ENCODE measurements at places on chromosomes 6 and 20. TPM values are rescaled to one million over a fixed set of nuclear protein-coding genes. Genes with fewer than 3 reads are reported as not detected.

FHL5 gene
- not detected for total RNA-seq

C4A gene
- 1.0 TPM for total RNA-seq

PRRT1 gene
- not detected for total RNA-seq

SSTR4 gene
- not detected for total RNA-seq

MYL9 gene
- 0.34 TPM for total RNA-seq

SDHAF4 gene
- total RNA-seq = 5.2 TPM

SLC22A23 gene
- 53.5 TPM for total RNA-seq

CAP2 gene
- 0.33 TPM for total RNA-seq

CASS4 gene
- 0.22 TPM for total RNA-seq

HDGFL1 gene
- total RNA-seq = not detected

ZNF311 gene
- total RNA-seq = 0.17 TPM

TMEM239 gene
- not detected for total RNA-seq

SLC26A8 gene
- not detected for total RNA-seq

HLA-B gene
- 346 TPM for total RNA-seq

ARFGEF3 gene
- 1.7 TPM for total RNA-seq

RBPJL gene
- total RNA-seq = not detected

TMEM170B gene
- 1.6 TPM for total RNA-seq

CST7 gene
- total RNA-seq = not detected

TNF gene
- total RNA-seq = not detected

THBD gene
- total RNA-seq = 7.2 TPM

ATP9A gene
- total RNA-seq = 60.3 TPM

EPPIN gene
- total RNA-seq = not detected
